ENCODE measurements at places on chromosomes 12 and 14. TPM values are rescaled to one million over a fixed set of nuclear protein-coding genes. Genes with fewer than 3 reads are reported as not detected.

- DNase-seq = peak; percentile 83
Measured at GRCh38 chr14:98069712-98070171, 1202.3 kb downstream of the BCL11B start.

Gene EGLN3
- total RNA-seq = 4.3 TPM

Gene SLC39A5
- not detected for total RNA-seq

DNA sequence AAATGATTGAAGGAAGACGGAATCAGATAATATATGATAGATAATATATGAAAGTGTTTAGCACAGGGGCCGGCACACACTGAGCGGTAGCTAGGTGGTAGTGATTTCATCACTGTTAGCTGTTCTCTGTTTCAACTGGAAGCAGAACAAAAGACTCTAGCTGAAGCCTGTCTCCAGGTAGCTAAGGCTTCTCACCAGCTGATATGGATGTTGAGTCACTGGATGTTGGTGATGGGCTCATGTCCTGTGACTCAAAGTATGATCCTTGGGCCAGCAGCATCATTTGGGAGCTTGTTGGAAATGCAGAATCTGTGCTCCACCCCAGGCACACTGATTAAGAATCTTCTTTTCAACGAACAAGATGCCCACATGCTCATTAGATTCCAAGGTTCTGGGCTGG lies 21.7 kb upstream of the KCNA5 start:
- no peak for DNase-seq

DNA sequence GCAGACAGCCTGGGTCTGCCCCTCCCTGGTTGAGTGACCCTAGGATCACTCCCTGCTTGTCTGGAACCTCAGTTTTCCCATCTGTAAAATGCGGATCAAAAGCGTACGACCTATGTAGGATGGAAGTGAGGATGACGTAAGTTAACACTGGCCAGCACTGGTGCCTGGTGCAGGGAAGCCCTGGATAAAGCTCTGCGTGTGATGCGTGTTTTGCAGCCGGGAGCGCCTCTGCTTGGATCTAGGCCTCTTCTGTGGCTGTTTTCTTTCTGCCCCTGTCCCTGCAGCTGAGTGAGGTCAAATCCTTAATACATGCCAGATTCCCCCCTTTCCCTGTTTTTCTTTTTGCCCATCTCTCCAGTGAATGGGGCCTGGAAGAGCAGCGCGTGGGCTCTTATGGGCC lies 201.5 kb downstream of the RBM19 start:
- DNase-seq = no peak

Gene WNT1
- not detected for total RNA-seq

Gene SIX4
- 20.6 TPM for total RNA-seq

Gene EML1
- total RNA-seq = 101 TPM

- DNase-seq = no peak
Measured at GRCh38 chr14:58981840-58982239, 206.6 kb upstream of the DAAM1 start.

DNA sequence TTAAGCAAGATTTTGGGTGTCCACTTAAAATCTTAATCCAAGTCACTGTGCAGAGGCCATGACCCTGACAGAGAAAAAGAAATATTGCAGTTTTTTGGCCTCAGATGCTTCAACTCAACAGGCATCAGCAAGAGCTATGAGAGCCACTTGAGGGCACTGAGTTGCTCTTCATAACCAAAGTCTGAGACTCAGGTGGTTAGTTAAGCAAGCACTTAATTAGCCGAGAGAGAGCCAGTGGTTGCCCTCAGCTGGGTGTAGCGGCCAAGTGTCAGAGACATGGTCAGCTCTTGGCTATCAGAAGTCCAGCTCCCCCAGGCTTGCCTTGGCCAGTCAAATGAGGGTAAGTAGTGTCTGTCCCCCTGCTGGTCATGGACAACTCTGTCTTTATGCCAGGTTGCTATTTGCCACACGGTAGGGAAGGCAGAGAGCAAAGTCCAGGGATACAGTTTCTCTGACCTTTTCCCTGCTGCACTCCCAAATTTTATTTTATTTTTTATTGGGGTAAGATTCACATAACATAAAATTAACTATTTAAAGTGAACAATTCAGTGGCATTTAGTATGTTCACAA lies 9.0 kb upstream of the KRT71 start:
- DNase-seq = peak; percentile 19

DNA sequence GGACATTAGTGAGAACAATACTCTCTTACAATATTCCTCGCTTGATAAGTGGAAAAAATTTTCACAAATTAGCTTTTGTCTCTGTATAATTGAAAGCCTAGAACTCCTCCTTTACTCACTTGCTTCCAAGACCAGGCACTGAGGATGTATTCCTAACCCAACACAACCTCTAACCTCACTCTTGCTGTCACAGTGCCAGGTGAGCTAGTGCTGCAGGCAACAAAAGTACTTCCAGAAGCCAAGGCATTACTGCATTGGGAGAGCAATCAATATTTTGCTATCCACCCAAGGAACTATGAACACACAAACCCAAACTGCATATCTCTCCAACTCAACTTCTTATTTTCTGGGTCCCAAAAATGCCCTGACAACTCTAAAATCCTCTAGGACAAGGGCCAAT lies 1081.0 kb downstream of the VRK1 start:
- DNase-seq = no peak

GRCh38 chr14:26319139-26319864 lies 278.5 kb downstream of the NOVA1 start:
- DNase-seq = no peak

DNA sequence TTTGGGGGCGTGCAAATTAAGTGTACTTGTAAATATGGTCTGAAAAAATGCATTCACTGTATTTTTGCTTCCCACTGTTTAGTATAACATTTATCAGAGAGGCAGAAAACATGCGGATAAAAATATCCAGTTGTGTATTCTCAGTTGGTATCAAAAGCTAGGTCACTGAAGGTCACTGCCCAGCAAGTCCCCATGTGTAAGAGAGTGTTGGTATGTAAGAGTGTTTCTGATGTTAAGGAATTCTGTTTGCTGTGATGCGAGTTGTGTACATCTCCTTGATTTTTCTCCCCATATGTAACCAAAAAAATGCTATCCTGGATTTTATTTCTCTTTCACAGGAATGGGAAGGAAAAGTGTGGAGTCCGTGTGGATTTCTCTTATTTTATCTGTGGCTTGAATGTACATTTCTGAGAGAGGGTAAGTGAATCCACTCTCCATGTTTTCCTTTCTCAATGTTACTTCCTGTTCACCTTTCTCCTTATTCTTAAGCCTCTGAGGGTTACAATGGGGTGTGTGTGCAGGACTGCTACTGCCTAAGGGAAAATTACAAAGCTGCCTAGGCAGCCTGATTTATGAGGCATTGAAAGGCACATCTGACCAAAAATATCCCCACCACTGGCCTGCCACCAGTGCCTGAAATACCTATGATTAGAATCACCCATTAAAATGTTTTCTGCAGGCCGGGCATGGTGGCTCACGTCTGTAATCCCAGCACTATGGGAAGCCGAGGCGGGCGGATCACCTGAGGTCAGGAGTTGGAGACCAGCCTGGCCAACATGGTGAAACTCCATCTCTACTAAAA lies 97.9 kb upstream of the USP44 start:
- DNase-seq = peak; percentile 93

DNA sequence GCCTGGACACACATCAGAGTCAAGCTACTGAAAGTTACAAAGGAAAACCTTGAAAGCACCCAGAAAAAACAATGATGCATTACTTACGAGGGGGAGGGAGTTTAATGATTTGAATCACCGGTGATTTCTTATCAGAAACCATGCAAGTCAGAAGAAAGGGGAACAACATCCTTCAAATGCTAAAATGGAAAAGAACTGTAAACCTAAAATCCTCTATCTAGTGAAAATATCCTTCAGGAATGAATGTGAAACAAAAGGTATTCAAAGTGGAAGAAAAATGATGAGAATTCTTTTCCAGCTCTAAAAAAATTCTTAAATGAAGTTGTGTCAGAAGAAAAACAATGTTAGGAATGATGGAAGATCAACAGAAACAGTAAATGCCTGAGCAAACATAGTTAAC lies 16.8 kb downstream of the SCAF11 start:
- DNase-seq = no peak

Gene HSPB8
- 58.4 TPM for total RNA-seq

Gene IKBIP
- total RNA-seq = 81.4 TPM

DNA sequence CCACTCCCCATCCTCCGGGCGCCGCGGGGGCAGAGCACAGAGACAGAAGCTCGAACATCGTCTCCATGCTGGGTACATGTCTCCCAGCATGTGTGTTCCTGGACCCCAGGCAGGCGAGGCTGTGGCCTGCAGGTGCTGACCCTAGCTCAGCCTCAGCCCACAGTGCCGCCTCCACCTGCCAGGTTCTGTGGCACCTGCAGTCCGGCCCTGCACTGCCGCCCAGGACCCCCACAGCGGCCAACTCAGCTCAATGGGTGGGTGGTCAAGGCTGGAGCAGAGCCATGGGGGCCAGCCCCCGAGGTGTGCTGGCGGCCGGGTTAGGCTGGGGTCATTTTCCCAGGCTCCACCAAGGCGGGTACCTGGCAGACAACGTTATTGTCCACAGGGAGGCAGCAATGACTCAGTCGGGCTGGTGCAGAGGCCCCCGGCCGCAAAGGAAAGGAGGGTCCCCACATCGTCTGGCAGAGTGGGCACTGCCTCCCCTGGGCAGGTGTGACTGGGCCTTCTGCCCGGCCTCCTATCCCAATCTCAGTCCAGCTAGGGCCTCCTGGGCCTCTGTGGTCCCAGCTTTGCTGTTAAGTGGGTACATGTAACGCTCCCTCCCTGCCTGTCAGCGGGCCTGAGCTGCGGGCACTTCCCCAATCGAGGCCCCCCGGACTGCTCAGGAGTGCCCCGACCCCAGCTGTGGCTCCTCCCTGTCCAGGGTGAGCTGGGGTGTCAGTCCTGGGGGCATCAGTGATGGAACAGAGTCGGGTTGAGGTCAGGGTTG lies 20.2 kb upstream of the NUDT14 start:
- DNase-seq = no peak

Gene PRR4
- total RNA-seq = 0.74 TPM

Gene TCTN2
- total RNA-seq = 8.2 TPM

DNA sequence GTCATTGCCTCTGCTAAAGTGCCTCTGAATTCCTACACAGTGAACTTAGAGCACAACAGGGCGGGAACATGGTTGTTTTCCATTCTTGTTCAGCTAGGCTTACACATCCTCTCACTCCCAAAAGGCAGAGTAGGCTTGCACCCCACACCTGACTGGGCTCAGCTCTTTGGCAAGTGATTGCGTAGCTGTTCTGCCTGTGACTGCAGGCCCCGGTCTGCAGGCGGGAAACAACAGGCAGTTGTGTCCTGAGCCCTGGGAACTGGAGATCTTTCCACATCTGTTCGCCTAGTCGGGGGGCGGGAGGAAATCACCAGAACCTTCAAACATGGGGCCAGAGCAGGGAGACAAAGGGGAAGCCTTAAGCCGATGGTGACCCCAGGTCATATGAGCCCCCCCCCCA lies 274.7 kb downstream of the ZFP36L1 start:
- no peak for DNase-seq

GRCh38 chr12:67082221-67082620 lies 186.9 kb upstream of the CAND1 start:
- no peak for DNase-seq

Gene PELI2
- 7.1 TPM for total RNA-seq

GRCh38 chr14:64550621-64551333 lies 1.0 kb downstream of the PPP1R36 start:
- DNase-seq = no peak

Gene SLC17A8
- not detected for total RNA-seq

Gene CNOT2
- 143 TPM for total RNA-seq

- peak; percentile 3 for DNase-seq
Measured at GRCh38 chr12:41293011-41293410, 104.9 kb downstream of the PDZRN4 start.

Gene ZNF140
- total RNA-seq = 8.6 TPM

Gene PPFIA2
- 1.8 TPM for total RNA-seq

GRCh38 chr14:51394384-51394783 lies 154.3 kb downstream of the TMX1 start:
- DNase-seq = no peak

- no peak for DNase-seq
Measured at GRCh38 chr12:16062611-16063010, 151.5 kb downstream of the DERA start.

DNA sequence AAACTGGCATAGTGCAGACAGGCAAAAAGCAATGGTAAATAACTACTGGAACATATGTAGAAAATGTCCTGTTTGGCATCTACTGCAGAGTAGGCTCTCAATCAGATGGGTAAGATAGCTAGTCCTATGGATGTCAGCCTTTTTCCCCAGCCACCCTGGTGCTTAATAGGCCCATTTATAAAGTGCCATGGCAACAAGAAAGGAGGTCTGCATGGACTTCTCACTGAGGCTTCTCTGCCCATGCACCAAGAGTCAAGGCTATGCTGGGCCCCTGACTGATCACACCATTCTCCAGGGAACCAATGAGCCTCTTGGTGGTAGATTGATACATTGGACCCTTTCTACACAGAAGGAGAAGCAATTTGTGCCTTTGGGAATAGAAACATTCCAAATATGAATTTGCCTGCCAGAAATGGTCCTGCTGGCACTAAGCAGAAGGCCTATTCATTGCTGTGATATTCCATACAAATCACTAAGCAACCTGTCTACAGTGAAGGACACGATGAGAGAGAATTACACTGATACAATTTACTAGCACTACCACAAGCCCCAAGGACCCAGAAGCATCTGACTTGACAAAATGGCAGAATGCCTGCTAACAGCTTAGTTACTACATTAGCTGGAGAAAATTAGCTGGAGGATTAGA lies 43.8 kb downstream of the RESF1 start:
- DNase-seq = no peak

GRCh38 chr14:105086833-105087307 lies 21.6 kb upstream of the GPR132 start:
- DNase-seq = peak; percentile 93

GRCh38 chr12:43213608-43214007 lies 338.4 kb downstream of the ADAMTS20 start:
- no peak for DNase-seq

- DNase-seq = no peak
Measured at GRCh38 chr14:59018460-59018859, 170.0 kb upstream of the DAAM1 start.

- no peak for DNase-seq
Measured at GRCh38 chr12:103580026-103580425, 7.0 kb upstream of the STAB2 start.

Gene CCDC175
- 0.12 TPM for total RNA-seq

Gene HOXC11
- total RNA-seq = 2.6 TPM

- no peak for DNase-seq
Measured at GRCh38 chr12:94767956-94768355, 117.6 kb upstream of the TMCC3 start.

DNA sequence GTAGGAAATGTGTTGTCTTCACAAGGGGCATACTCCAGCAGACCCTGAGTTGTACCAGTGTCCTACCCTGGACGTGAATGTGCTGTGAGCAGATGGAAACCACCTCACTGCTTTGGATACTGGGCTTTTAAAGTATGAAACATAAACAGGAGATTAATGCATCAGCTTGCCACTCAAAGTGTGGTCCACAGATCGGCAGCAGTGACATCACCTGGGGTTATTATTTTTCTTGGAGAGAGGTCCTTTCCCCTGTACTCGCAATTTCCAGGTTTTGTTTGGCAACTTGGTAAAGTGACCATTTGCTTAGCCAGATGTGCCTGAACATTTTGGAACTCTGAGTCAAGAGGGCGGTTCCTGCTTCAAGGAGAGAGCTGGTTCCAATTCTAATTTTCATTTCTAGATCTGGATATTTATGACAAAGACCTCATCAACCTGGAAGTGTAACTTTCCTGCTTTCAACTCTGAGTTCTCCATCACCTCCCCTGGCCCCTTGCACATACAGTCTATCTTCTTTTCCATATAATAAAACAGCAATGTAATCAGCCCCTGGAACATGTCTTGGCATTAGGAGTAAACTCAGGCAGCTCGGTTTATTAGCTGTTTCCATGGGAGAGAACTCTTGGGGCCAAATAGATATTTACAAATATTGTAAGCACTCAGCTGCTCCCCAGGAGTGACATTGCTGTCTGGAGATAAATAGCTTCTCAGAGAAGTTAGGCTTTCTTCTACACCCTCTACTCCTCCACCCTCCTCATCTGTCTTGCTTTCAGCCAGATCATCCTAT lies 237.0 kb upstream of the TBX3 start:
- DNase-seq = peak; percentile 69
